ENCODE measurements at places on chromosomes 2 and 18.

GRCh38 chr2:18117592-18117991 is 239.1 kb downstream of the KCNS3 start:
- DNase-seq = no peak

DNA sequence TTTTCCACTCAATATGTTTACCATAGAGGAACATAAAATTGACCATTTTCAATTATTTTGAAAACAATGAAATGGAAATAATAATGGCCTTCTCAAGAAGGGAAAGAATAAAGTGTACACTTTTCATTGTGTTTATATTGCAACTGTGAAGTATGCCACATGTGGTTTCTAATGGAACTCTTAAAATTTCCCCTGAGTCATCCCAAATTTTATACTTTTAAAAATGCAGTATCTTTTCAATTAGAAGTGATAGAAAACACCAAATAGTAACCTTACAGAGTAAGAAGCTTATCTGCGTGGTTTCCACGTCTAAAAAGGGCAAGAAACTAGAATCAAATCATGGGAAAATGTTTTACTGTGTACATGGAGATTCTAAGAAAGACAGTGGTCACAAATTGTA is 70.0 kb downstream of the SCG2 start:
- DNase-seq = no peak

- DNase-seq = peak; percentile 28
These were observed 250.5 kb downstream of the LOXHD1 start for GRCh38 chr18:46406539-46406932.

DNA sequence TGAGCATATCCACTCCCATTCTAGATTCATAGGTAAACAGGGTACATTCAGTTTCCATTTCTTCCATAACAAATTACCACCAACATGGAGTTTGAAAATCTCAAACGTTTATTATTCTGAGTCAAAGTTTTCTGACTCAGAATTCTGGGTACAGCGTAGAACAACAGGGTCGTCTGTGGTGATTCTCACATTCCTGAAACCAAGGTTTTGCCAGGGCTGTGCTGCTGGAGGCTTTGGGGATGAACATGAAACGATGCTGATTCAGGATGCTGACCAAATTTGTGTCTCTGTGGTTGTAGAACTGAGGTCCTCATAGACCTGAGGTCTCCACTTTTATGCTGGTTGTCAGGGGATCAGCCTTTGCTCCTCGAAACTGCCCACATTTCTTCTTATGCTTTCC is 255.7 kb downstream of the DSEL start:
- DNase-seq = no peak

DNA sequence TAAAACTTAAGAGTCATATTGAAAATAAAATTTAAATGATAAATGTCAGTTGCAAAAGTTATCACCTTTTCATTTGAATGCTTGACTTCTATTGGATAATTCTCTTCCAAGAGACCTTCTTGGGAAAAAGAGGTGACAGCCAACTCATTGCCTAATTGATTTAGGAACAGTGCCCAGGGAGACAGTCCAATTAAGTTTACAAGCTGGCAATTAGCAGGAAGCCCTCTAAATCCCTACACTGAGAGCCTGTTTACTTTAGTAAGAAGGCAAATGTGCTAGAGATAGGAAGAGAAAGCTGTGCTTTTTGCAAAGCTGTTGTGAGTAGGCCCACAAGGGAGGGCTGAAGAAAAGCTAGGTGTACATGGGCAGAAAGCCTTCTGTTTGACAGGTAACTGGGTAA is 189.1 kb downstream of the WDPCP start:
- DNase-seq = peak; percentile 2

DNA sequence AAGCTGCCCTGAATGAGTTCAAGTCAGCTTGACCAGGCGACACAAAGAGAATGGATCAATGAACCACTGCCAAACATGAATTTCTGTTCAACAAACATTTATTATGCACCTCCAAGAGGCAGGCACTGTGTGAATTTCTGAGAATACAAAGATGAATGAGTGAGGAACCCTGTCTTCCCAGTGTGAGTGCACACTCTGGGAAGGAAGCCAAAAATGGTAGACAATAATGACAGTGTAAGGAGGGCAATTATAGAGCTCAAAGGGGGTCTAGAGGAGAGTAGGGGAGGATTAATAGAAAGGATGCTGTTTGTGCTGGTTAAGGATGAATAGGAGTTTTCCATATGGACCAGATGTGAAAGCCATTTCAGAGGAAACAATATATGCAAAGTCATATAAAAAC is 213.4 kb downstream of the DCC start:
- DNase-seq = peak; percentile 92
